ENCODE measurements at places on chromosomes 12 and 14.

- no peak for DNase-seq
These were observed 3.4 kb downstream of the ZNF384 start for GRCh38 chr12:6685814-6686213.

- no peak for DNase-seq
These were observed 25.6 kb upstream of the UBC start for GRCh38 chr12:124940143-124940392.

GRCh38 chr12:127496255-127496654, 770.7 kb upstream of the TMEM132C start:
- peak; percentile 70 for DNase-seq

GRCh38 chr14:87111741-87112140, 881.2 kb downstream of the GALC start:
- DNase-seq, result no peak

- DNase-seq, result no peak
These were observed 23.2 kb upstream of the BMAL2 start for GRCh38 chr12:27309293-27309994.

DNA sequence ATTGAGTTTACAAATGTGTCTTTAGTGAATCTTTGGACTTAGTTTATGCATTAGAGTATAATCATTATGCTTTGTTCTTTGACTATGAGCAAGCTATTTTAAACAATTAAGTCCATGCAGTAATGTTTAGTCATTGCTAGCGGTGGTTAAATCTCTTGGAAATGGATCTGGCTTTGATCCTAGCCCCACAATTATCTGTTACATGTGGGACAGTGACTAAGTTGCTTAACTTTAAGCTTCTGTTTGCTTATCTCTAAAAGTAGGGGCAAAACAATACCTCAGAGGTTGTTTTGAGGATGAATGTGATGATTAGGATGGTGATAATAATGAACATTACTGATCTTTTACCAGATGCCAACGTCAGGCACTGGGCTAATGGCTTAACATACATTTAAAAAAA, 124.2 kb downstream of the NPAS3 start:
- no peak for DNase-seq

- peak; percentile 82 for DNase-seq
These were observed 4.7 kb upstream of the RHOF start for GRCh38 chr12:121797937-121798786.

DNA sequence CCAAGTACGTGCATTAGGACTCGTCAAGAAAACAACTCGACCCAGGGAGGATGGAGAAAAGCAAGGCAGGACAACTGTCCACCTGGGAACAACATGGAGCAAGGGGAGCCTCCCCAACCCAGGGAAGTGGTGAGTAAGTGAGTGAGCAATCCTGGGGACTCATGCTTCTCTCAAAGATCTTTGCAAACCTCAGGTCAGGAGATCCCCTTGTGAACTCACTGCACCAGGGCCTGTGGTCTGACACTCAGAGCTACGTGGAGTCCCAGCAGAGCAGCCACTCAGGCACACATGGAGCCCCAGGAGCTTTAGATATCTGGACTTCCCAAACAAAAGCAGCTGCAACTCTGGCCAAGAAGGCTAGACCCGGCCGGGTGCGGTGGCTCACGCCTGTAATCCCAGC, 12.2 kb upstream of the OR5AU1 start:
- no peak for DNase-seq

- DNase-seq, result no peak
These were observed 65.8 kb downstream of the EEA1 start for GRCh38 chr12:92863251-92863650.

DNA sequence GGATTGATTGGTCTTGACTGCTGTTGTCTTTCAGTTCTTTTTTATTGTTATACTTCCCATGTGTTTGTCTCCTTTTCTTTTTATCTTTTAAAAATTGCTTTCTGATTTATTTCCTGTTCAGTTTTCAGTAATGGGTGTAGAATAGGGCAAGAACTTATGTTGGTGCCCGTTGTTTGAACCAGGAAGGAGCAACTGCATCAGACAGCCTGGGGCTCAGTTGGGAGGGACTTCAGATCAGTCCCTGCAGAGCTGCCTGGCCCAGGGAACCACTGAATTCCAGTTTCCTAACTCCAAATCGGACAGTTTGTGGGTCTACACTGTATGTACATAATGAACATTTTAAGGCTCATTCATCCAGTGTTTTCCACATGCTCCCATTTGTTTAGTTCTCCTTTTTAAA, 64.9 kb downstream of the FBXO34 start:
- DNase-seq, result no peak

DNA sequence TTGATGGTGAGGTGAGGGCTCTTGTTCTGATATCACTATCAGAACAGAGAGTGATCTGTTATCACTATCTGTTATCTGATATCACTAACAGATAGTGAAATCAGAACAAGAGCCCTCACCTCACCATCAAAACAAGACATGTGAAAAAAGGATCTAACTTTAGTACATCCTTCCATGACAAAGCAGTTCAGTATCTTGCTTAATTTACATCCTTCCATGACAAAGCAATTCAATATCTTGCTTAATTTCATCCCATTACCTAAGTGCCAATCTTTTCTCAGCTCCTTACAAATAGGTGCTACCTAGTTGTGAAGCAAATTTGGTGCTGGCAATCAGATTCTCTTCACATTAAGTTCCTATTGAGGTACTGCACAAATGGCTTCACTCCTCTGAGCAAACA, 1865.6 kb upstream of the FLRT2 start:
- no peak for DNase-seq

DNA sequence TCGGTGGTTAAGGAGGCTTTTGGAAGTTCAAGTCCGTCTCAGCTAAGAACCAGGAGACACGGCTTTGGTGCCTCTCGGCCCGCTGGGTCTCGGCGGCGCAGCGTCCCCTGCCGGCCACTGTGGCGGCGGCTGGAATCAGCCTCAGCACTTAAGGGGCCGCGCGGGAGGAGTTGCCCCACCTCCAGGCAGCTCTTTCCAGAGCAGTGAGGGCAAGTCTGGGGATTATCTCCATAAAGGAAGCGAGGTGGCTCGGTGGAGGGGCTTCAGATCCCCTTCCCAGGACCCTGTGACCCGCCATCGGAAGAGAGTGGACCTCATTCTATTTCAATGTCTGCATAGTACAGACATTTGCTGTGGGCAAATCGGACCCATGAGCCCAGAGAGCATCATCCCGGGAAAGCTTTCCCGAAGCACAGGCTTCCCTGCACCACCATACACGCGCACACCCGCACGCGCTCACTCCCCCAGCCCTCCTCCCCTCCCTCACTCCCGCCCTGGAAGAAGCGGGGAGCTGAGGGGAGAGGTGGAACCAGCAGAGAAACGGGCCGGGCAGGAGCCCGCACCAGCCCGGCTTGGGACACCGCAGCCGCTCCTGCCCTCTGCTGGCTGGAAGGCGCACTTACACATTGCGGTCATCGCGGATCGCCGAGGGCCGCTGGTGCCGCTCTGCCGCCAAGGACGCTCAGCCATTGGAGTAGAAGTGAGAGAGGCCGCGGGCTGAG, 15.9 kb downstream of the RNASE2 start:
- peak; percentile 52 for DNase-seq

DNA sequence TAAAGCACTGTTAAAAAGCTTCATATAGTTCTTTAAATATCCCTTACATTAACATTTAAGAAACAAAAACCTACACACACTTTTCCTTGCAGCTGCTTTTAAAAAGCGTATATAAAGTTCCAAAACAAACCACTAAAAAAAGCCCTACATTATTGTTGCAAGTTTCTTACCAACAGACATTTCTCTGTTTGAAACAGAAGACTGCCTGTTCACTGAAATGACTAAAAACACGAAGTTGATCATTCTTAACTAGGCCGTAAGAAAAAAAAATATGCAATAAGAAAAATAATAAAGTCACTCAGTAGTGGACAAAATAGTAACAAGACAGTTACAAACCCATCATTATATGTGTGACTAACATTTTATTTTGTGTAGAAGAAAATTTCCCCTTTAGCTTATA, 37.3 kb downstream of the KIF21A start:
- DNase-seq, result no peak

- no peak for DNase-seq
These were observed 271.1 kb downstream of the CCER1 start for GRCh38 chr12:90683871-90684270.

DNA sequence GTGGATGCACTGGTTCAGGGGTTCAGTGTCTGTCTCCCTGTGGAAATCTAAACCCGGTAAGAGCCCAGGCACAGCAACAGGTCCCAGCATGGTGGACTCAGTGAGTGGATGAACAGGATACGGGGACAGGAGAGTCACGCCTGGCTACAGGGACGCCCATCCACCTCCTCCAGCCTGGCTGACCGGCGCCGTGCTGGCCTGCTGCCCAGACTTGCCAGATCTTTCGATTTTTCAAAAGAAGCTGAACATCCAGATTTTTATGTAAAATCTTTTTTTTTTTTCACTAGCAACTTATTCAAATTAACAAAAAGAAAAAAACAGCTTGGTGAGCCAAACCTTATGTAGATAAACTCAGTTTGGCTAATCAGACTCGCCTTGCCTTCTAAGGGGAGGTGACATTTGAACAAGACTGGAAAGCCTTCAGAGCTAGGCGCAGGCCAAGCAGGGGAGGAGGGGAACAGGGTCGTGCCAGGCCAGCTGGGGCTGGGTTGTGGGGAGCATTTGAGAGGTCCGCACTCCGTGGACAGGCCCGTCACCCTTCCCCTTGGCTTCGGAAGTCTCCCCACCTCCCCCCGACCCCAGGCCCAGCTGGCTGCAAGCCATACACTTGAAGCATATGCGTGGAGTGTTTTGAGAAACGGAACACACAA, 87.8 kb upstream of the NCOR2 start:
- no peak for DNase-seq

- DNase-seq, result no peak
These were observed 1.2 kb upstream of the IRAK3 start for GRCh38 chr12:66187821-66188220.

DNA sequence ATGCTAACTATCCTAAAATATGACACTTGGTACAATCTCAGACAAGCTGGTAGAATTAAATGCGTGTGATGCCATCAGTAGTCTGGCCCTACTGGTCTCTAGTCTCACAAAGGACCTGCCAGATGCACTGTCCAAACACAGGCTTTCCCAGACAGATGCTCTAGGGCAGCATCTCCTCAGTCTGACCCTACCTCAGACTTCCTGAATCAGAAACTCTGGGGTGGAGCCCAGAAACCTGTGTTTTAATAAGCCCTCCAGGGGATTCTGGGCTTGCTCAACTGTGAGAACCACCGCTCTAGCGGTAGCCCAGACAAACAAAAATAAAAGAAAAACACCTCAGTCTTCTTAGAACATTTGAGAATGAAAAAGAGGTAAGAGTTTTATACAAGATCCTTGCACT, 48.0 kb downstream of the BDKRB1 start:
- no peak for DNase-seq

GRCh38 chr14:105858676-105859025, 332.3 kb downstream of the TMEM121 start:
- DNase-seq, result no peak

DNA sequence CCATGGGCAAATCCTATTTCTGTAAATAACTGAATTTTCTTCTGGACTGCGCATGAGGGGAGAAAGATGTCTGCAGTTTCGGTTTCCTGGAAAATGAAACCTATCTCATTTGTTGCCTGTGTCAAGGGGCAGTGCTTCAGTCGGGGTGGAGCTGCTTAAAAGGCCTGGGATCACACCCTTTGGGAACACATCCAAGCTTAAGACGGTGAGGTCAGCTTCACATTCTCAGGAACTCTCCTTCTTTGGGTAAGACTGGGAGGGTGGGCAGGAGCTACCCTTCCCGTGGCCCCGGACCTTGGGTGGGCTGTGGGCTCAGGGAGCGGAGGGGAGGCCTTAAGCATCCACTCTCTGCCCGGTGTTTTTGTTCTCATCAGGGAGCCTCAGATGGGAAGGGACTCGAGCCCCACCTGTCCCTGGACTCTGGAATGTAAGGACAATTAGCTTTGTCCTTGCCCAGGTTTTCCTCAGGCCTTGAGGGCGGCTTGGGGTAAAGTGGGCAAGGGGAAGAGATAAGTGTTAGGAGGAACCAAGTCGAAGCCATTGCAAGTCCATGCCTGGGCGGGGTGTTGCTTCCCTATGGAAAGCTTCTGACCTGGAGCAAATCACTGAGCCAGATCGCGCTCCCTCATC, at the start of gene IFI27:
Gene IFI27, plus strand, starts transcription at position 185 of the 630 bp plus-strand sequence.
- DNase-seq, result no peak

- no peak for DNase-seq
These were observed 147.8 kb upstream of the KRR1 start for GRCh38 chr12:75658901-75659823.

GRCh38 chr12:110180591-110181005, 56.4 kb downstream of the IFT81 start:
- no peak for DNase-seq

DNA sequence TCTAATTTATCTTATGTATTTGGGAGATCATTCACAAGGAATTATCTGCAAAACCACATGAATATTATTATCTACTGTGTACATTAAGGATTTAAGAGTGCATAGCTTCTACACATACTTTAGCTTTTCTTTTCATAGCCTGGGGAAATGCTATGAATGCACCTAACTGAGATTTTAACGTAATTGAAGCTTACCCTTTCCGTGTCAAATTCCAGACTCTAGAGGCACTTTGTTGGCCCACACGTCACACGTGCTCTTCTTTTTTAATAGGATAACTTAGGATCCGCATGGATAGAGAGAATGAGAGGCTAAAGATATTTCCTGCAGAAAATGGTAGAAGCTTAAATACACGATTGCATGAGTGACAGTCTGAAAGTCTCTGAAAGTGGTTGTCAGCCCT, 481.1 kb downstream of the PCNX1 start:
- no peak for DNase-seq

GRCh38 chr12:26231921-26232320, 36.5 kb downstream of the SSPN start:
- DNase-seq, result no peak

GRCh38 chr12:52537101-52537500, 15.8 kb downstream of the KRT71 start:
- DNase-seq, result no peak

DNA sequence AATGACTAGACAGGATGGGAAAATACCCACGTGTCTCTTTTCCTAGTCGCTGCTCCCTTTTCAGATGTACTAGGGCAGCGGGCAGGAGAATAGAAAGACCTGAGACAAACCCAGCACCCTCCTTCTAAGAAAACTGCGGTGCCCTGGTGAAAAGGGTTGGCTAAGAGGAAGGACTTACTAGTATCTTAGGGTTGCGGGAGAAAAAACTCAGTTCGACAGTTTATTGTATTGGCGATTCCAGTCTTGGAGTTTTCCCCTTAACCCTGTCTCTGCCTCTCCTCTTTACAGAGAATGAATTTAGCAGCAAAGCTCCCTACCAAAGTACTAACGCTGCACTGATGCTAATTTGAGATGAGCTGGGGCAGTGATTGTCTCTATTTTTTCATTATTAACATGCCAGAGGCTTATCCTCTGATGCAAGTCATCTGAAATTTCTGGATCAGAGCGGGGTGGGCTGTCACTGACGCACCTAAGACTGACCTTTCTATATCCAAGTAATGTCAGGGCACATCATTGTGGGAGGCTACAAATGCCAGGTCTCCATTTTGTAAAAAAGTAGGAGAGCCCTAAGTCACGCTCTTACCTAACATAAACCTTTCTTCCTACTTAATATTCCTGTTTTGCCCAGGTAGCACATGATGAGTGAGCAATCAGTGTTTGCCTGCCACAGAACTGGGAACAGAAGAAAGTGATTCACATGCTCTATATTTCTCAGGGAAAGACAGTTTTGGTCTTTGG, 916 bp upstream of the PAWR start:
- DNase-seq, result peak; percentile 79
